Heart right ventricle (tissue), 16 donors: ENCODE measurements at places on chromosomes 12 and 14.

DNA sequence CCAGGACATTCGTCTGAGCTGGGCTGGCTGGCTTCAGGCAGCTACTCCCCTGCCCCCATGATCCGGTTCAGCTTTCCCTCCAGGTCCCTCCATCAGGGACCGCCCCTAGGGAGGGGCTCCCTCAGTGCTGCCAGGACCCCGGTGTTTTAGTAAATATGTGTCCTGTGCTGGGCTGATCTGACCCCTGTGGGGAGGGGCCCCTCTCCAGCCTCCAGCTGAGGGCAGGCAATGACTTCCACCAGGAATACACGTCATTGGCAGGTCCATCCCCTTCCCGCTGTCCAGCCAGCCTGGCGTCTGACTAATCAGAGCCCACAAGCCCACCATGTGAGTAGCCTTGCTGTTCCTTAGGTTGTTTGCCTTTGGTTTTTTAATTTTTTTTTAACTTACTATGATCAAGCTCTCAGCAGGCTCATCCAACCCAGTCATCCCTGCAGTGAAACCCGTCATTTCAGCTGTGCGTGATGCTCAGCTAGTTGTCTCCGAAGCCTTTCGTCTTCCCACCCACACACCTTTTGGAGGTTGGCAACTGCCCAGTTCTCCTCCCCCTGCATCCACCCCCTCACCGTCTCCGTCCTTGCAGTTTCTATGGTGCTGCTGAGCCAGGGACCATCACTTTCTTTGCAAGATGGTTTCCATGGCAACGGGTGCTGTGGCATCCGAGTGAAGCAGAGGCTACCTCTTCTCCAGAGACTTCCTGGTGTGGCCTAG is 16.0 kb upstream of the SERPINA4 start:
- DNase-seq, result no peak

DNA sequence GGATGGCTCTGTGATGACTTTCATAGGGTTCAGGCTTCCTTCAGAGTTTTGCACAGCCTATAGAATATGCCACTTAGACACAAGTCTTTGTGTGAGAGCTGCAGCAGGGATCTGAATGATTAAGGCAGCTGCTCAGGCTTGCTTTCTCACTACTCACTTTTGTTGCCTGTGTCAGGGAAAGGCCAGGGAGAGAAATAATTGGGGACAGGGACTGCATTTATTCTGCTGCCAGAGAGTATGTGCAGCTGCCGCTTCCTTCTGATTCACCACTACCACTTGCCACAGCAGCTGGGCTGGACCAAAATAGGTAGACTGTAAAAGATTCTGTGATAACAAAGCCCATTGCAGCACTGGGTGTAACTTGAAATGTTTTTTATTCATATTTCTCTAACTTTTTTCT is 49.7 kb downstream of the TRMT5 start:
- DNase-seq, result no peak

GRCh38 chr12:43621262-43621661 is 69.3 kb upstream of the ADAMTS20 start:
- DNase-seq, result no peak

- DNase-seq, result no peak
These were observed 71.1 kb downstream of the PPP1R36 start for GRCh38 chr14:64620910-64621309.

DNA sequence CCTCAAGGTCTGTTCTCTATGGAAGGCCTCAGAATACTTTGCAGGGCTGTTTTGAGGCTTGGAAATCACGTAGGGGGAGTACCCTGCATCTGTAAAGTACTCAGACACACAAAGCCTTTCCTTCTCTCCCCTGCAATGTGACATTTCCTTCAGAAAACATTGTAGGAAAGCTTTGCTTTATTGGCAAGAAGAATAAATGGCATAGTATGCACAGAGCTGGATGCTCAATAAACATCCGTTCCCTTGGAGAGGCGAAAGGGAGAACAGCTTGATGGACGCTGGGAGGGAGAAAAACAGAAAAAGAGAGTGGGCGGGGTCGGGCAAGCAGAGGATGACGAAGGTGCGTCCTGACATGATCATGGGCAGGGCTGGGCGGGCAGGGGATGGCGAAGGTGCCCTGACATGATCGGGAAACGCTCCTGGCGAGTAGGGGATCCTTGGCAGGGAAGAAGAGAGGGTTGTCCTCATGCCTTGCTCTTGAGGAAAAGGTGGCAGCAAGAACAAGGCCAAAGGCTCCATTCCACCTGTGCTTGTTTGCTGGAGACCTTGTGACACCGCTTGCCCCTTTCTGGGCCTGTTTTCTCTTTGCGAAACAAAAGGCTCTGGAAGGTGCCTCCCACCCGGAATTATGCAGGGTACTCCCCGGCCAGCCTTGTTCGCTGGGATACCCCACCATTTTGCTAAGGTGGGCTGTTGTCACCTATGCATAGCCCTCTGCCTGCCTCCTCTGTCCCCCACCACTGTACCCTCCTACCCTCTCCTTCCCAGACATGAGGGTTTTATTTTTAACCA is 21.1 kb downstream of the IRF2BPL start:
- no peak for DNase-seq

DNA sequence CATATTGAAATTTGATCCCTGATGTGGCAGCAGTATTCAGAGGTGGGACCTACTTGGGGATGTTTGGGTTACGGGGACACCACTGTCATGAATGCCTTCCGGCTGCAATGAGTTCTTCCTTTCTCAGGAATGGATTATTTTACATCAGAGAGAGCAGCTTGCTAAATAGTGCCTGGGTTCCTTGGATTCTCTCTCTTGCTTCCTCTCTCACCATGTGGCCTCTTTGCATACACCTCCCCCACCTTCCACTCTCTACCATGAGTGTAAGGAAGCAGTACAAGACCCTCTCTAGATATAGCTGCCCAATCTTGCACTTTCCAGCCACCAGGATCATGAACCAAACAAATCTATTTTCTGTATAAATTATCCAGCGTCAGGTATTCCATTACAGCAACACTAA is 15.4 kb upstream of the SCAF11 start:
- no peak for DNase-seq
